ENCODE measurements at places on chromosomes 3 and 15.

DNA sequence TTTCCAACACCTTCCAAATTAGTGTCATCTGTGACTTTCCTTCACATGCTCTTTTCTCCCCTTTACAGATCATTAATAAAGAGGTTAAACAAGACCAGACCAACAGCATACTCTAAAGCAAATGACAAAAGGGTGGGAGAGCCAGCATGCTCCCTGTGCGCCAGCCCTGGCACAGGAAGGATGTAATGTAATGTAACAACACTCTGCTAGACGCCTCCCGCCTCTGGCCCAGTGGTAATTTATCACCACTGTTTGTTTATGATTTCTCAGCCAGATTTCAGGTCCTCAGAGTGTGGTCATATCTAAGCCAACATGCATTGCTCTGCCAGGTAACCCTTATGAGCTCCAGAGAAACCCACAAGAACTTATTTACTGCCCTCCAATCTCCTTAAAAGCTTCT is 189.5 kb upstream of the WNT5A start:
- DNase-seq = no peak

DNA sequence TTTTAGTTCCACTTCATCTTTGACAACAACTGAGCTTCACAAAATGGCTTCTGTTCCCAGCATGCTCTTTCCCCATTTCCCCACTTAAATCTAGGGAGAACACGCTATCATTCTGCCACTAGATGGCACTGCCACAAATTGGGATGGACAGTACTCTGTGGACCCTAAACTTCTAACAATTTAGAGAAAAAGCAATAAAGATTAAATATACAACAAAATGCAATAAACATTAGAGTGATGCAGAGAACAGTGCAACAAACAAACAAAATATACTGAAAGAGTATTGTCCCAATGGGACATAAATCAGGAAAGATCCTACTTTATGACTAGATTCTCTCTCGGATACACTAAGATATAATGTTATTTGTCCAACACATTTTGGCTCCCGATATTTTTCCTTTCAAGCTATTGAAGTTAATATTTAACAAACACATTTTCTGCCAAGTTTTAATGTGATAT is 169.7 kb upstream of the TMCO5A start:
- peak; percentile 11 for DNase-seq

- DNase-seq = no peak
These were observed 17.8 kb downstream of the GALNT15 start for GRCh38 chr3:16192176-16192811.

- peak; percentile 96 for DNase-seq
These were observed 46.8 kb downstream of the MGLL start for GRCh38 chr3:127775398-127776109.

DNA sequence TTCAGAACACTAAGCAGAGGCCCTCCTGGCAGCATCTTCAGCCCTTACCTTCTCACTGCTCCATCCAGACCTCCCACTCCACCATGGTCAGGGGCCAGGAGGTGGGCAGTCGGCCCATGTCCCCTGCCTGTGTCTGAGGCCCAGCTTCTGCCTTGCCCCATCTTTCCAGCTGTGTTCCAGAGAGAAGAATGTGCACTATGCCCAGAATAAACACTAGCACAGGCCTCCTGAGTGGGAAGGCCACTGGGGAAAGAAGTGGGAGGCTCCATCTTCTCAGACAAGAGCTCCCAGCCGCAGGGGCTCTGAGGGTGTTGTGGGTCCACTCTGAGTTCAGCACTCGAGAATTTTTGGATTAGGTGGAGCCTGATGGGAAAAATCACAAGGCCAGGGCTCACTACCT is 44.5 kb downstream of the ADCY5 start:
- DNase-seq = no peak

DNA sequence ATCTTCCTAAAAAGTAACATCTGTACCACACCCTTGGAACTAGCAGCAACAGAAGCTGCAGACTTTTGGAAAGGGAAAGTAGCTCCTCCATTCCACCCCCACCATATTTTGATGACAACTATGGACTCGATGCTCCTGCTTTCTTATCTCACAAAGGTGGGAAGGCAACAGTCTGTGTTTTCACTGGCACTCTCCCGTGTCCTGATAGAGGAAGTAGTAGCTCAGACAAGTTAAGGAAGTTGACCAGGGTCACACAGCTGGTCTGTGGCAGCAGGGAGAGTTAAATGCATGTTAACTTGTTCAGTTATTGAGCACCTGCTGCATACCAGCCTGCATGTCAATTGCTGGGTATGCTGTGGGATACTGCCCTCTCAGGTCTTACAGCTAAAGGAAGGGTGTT is 33.1 kb downstream of the BHLHE40 start:
- DNase-seq = no peak

DNA sequence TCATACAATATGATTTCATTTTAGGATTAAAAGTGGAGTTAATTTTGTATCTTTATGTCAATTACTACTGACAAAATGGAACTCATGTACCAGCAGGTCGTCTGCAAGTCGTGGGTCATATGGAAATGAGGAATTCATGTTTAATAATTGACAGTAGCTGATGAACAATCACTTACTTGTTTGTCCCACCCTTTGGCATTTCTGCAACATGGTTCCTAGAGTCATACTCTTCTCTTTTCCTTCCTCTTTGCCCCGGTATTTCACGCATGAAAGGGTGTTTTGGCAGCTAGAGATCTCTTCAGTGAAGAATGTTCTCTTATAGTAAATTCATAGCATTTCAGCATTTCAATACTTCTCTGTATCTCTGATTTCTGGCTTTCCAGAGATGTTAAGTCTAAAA is 133.3 kb upstream of the SLC24A5 start:
- DNase-seq = no peak

DNA sequence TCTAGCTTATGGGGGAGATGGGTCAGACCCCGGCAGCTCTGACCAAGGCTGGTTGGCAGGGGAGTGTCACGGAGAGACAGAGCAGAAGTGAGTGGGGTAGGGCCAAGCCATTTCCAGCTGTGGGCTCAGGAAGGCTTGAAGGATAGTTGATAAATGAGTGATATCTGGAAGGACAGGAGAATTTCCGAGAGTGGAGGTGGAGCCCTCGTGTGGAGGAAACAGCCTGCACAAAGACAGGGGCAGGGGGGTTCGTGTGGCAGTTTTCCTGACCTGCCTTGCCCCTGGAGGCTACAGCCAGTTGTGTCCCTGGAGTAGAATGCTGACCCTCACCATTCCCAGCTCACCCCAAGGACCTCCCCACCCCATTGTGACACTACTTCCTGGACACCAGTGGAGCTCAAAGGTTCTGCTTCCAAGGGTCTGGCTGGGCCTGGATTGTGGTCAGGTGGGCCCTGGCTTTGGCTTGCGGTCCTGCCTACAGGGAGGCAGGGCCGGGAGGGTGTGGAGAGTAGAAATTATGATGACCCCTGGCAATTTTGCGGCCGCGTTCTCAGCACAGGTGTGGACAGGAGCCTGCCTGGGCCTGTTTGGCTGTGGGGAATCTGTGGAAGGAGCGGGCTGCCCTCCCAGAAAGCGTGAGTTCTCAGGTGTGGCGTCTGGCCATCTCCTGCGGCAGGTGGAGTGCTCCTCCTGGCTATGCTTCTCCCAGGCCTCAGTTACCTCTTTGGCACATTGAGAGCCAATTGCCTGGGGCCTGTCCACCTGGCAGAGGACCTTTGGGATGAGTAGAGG is at the start of gene SLC22A14:
SLC22A14 (plus strand) TSS at position 400 of the 792 bp plus-strand sequence. CDS start 23,733 bp downstream, outside the sequence.
- DNase-seq = no peak
